ENCODE measurements at places on chromosomes 1 and 21.

- no peak for DNase-seq
Measured at GRCh38 chr1:176205332-176205914, 1.7 kb downstream of the COP1 start.

DNA sequence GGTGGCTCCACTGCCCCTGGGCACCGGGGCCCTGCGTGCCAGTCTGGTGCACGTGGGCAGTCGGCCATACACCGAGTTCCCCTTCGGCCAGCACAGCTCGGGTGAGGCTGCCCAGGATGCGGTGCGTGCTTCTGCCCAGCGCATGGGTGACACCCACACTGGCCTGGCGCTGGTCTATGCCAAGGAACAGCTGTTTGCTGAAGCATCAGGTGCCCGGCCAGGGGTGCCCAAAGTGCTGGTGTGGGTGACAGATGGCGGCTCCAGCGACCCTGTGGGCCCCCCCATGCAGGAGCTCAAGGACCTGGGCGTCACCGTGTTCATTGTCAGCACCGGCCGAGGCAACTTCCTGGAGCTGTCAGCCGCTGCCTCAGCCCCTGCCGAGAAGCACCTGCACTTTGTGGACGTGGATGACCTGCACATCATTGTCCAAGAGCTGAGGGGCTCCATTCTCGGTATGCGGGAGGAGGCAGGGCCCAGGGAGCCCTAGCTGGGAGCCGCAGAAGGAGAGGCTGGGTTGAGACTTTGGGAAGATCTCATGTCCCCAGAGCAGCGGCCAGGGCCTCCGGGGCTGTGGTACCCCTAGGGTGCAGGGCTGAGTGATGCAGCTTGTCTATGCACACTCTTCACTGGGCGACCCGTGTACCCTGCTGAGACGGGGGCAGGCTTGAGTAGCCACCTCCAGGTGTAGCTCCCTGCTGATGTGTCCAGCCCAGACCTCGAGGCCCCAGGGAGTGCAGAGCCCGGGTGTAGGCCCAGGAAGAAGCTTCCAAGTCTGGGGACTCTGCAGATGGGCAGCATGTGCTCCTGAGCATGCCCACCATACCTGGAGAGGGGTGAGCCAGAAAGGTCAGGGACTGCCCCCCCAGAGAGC is 1.8 kb downstream of the VWA1 start:
- DNase-seq: no peak

DNA sequence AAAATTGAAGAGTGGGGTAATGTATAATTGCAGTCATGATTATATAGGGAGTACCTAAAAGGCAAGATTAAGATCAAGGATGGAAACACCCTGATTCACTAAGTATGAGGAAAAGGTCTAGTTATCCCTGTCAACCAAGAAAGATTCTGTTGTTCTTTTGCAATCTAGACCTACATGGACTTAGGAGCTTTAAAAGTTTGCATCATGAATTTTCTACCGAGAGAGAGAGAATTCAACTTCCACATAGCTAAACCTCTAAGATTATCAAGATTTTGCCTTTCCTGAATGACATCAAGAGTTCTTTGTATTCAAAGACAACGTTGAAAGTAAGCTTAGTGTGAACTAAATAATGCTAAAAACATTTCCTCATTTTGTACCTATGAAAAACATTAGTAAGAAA is 78.8 kb upstream of the RBM34 start:
- no peak for DNase-seq

GRCh38 chr1:57422271-57423134 is 1.4 kb downstream of the DAB1 start:
- DNase-seq: no peak
